ENCODE measurements at places on chromosomes 7 and 10. TPM values are rescaled to one million over a fixed set of nuclear protein-coding genes. Genes with fewer than 3 reads are reported as not detected.

PON1 gene
- total RNA-seq = not detected

MBLAC1 gene
- total RNA-seq = 2.3 TPM

MYH16 gene
- total RNA-seq = not detected

SH2D4B gene
- total RNA-seq = not detected

DNA sequence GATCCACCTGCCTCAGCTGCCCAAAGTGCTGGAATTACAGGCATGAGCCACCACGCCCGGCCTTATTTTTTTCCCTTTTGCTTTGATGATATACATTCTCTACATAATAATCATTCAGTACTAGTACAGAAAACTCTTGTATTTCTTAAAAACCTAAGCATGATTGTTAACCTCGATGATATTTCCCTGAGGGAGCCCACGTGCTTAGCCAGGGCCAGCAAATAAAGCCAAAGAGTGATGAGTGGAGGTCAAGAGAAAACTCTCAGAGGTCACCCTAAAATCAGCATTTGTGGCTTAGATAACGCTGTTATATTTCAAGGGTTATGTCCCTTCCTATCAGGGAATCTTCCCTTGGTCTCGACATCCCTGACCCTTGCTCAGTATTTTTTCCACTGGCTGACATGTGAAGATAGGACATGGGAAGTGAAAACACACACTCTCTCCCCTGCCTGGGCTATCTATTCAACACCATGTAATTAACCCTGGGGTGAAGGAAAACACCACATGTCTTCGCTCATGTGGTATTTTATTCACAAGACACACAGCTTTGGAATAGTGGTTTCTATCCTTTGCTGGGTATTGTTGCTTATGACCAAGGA is 12.6 kb downstream of the FAM200A start:
- DNase-seq = no peak

DNA sequence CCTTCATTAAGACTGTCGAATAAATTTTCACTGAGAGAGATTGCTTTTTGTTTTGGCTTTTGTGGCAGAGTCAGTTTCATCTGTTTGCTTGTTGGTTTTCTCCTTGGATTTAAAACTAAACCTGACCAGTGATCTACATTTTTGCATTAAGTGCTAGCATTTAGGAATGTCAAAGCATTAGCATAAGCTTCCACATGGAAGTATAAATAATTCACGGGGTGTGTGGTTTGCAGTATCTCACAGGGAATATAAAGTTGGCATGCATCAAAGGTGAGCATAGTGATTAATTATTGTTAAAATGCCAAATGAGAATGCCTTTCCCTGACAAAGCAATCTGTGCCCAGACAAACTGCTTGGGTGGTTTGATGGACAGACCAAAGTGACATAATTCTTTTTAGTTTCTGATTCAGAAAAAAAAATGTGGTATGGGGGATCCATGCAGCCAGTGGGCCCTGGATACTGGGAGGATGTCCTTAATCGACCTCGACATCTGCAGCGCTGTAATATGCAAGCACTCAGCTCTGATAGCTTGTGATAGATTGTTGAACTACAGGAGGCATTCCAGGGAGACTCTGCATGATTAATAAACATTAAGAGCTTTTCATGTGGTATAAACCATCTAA is 339.3 kb upstream of the POM121L12 start:
- DNase-seq = no peak

DNA sequence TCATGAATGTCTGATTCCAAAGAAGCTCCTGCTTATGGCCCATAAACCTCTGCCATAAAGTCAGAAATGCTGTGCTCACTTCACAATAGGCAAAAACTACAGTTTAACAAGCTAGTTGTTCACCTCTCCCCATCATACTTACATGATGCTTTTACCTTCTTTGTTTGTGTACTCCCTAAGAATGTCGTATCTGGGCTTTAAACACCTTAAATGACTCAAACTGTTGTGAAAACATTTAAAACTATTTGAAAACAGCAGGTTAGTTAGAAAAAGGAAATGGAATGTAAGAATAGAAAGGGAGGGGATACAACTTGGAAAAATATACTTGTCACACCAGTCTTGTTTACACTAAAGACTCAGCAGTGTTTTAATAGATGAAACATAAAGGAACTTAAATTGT is 128.2 kb upstream of the AGR3 start:
- DNase-seq = no peak

Measured in activated CD4-positive, alpha-beta memory T cell treated with anti-CD3 and anti-CD28 coated beads for 36 hours (primary cell).